ENCODE measurements at places on chromosomes 4 and X. TPM values are rescaled to one million over a fixed set of nuclear protein-coding genes. Genes with fewer than 3 reads are reported as not detected.

The ZNF630 gene
- 1.3 TPM for total RNA-seq

The ETDC gene
- total RNA-seq: not detected

The PDCL2 gene
- not detected for total RNA-seq

The ASB12 gene
- not detected for total RNA-seq

The REELD1 gene
- total RNA-seq: not detected

The CXorf38 gene
- 15.0 TPM for total RNA-seq

The GABRE gene
- total RNA-seq: 3.0 TPM

The MYL5 gene
- 2.2 TPM for total RNA-seq

The STS gene
- 0.51 TPM for total RNA-seq

The MMGT1 gene
- total RNA-seq: 24.0 TPM

The TBC1D19 gene
- total RNA-seq: 49.4 TPM

The STEEP1 gene
- total RNA-seq: 87.3 TPM

The HS6ST2 gene
- 12.9 TPM for total RNA-seq

The UGT2B7 gene
- not detected for total RNA-seq

DNA sequence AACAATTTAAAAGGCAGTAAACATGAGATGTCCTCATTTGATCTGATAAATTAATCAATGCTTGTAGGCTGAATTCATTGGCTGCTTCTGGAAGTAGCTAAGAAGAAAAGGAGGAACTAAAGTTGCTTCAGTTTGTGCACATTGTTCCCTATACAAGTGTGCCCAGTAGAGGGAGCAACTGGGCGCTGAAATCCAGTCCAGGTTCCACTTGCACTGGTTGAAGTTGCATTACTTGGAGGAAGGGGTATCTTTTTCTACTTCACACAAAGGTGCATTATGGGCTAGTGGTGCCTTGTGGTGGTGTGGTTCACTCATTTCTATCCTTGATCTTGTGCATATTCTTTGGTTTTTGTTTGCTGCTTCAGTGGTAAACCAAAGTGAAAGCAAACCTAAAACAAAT, 67.9 kb upstream of the SOX3 start:
- DNase-seq: peak; percentile 10

GRCh38 chr4:80079255-80079923, 6.4 kb upstream of the ANTXR2 start:
- DNase-seq: no peak

GRCh38 chrX:109199726-109200125, 282.2 kb downstream of the GUCY2F start:
- DNase-seq: no peak

DNA sequence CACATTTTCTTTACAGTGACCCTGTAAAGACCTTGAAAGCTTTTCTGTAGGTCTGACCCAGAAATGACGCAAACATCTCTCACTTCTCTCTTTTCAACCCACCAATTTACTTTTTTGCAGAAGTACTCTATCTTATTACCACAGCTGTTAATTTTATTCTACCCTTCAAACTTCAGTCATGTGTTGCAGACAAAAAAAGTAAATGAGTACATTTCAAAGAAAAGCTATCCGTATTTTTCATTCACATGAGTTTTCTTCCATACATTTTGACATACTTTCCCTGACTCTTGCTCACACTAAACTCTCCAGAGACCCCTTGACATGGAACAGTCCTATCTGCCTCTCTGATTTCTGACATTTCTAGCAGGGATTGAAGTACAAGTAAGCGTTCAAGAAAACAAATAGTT, 51.7 kb downstream of the SLC7A11 start:
- DNase-seq: no peak

DNA sequence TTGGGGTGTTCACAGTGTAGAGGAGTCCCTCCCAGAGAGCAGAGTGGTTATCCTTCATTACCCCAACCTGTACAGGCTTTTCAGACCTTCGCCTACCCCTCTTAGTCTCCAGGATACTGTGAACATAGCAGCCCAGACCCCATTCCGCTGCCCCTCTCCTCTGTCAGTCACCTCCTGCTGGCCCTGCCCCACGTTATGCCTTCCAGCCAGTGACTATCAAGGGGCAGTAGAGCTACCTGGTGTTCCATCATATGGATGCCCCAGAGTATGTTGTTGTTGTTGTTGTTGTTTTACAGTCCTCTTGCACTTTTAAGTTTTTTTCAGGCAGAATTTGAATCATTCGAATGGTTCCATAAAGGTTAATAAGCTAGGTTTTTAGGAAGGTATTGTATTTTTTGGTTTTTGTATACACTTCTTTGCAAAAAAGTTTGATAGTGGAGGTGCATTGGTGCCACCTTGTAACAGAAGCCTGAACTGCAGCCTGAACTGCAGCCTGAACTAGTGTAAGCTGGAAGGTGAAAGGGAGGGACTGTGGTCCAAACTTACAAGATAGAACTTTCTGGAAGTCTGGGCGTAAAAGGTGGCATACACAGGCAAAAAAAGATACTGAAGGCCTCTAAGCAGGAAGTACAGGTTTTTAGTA, 101.4 kb upstream of the RAB40AL start:
- DNase-seq: peak; percentile 4

- DNase-seq: peak; percentile 33
These were observed 547 bp downstream of the GUCY1A1 start for GRCh38 chr4:155667222-155667567.

DNA sequence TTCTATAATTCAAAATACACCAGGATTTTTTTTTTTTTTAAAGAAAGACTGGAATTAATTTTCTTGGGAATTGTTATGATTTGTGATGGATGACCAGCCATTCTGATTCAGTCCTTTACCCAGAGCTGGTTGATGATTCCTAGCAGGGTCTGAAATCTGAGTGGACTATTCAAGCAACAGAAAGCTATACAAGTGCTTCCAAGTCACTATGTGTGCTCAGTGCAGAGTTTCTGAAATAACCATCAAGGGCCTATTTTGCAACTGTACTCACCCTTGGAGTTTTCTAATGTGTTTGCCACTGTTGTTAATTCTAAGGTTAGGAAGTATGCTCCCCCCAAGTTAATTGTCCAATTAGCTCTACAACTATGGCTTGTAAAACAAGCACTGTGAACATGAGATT, 137.7 kb upstream of the RAPGEF2 start:
- no peak for DNase-seq

- peak; percentile 36 for DNase-seq
These were observed 1.6 kb downstream of the CASK start for GRCh38 chrX:41921492-41922430.

- DNase-seq: peak; percentile 60
These were observed 206.3 kb downstream of the CBR4 start for GRCh38 chr4:168803732-168804131.

- DNase-seq: no peak
These were observed 154.6 kb upstream of the FAT1 start for GRCh38 chr4:186878203-186878776.

GRCh38 chr4:105248613-105249012, 101.9 kb downstream of the TET2 start:
- no peak for DNase-seq

- DNase-seq: no peak
These were observed 107.2 kb upstream of the LIMCH1 start for GRCh38 chr4:41430792-41431191.

- peak; percentile 4 for DNase-seq
These were observed 1.3 kb upstream of the ATP10D start for GRCh38 chr4:47483745-47484144.

DNA sequence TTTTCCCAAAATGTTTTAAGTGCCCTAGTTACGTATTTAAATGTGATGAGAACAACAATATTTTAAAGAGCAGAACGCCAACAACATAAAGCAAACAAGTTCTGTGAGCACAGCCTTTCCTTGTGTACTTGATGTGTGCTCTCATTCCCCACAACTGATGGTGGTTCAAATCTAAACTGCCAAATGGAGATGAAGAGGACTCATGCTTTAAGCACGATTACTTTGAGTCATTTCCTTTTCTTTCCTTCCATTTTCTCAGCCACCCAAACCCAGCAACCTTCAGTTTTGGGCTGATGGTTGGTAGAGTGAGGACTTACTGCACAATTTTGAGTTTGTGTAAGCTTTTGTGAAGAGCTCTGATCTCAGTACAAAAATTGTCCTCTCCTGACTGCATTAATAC, 1.7 kb downstream of the NSD2 start:
- peak; percentile 79 for DNase-seq

- DNase-seq: no peak
These were observed 3.3 kb upstream of the SUPT20HL1 start for GRCh38 chrX:24357106-24357505.

- DNase-seq: peak; percentile 37
These were observed 28.6 kb downstream of the FAM241A start for GRCh38 chr4:112173593-112174558.

- DNase-seq: no peak
These were observed 1300.2 kb downstream of the RAPGEF2 start for GRCh38 chr4:160403081-160403480.

DNA sequence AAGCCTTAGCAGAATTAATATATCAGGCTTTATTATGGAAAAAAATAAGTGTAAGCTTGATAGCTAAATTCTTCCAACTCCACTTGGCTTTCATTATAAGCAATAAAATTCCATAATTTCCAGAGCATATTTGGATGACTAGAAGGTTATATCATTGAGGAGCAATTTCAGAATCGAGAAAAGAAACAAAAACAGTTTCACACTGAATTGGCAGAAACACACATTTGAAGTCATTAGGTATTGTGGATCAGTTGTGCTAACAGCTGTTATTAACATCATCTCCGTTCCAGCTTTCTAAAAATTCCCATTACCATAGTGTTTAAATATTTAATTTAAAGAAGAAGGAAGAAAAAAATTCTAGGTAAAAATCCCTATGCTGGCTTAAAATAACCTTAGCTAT, 92.6 kb downstream of the ANTXR2 start:
- no peak for DNase-seq

GRCh38 chr4:7904952-7905915, 34.4 kb downstream of the AFAP1 start:
- DNase-seq: peak; percentile 58

DNA sequence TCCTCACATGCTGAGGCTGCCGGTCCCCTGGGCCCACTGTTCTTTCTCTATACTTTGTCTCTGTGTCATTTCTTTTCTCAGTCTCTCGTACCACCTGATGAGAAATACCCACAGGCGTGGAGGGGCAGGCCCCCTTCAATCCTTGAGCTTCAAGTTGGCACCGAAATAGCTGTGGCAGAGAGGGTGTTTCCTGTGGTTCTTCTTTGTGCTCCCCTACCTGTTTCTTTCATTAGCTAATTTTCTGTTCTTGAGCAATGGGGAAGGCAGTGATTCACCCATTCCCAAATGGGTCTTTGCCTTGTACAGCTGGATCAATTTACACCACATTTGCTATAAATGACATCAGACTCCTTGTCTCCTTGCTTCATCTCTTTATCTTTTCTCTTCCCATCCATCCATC, 2.1 kb upstream of the CYSLTR1 start:
- no peak for DNase-seq

DNA sequence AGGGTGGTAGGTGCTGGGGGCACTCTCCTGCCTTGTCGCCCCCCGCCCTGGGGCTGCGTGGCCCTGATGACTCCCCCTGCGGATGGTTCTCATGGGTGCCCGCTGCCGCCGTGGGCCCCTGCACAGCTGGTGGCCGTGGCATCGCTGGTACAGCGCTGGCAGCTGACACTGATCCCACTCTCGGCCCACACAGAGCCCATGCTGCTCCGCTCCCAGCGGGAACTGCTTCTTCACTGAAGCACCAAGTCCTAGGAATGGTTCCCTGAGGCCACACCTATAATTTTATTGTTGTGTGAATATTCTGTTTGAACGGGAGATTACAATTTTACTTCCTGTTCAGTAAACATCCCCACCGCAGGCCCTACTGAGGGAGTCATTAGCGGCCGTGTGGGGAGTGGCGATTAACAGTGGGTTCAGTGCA, 138.6 kb upstream of the NKX1-1 start:
- DNase-seq: no peak

GRCh38 chrX:11188664-11189063, 77.5 kb downstream of the HCCS start:
- peak; percentile 19 for DNase-seq

DNA sequence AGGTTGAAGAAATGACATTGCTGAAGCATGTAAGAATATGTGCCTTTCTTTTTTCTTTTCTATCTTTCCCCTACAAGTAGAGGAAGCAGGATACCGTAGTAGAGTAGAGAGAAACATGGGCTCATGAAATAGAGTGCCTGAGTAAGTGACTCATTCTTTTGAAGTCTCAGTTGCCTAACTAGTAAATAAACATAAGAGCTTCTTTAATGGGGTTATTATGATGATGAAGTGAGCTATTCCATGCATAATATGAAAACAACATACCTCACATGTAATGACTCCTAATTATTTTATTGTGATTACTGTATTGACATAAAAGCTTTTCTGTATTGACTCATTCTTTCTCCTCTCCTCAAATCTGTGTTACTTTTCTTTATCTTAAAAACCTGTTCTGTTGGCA, 1538.2 kb downstream of the TECRL start:
- DNase-seq: no peak

DNA sequence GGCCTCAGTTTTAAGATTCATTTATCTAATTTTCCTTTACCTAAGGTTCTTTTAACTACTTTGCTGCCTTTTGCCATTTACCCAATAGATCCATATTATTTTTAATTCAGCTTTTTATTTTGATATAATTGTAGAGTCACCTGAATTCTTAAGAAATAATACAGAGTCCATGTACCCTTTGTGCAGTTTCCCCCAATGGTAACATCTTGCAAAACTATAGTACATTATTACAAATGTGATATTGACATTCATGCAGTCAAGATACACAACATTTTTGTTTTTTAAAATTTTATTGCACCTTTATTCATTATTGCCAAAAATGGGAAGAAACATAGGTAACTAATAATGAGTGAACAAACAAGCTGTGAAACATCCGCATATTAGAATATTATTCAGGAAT, 208.7 kb upstream of the WDFY3 start:
- DNase-seq: no peak

- no peak for DNase-seq
These were observed 191.0 kb downstream of the AFF2 start for GRCh38 chrX:148691456-148691855.

DNA sequence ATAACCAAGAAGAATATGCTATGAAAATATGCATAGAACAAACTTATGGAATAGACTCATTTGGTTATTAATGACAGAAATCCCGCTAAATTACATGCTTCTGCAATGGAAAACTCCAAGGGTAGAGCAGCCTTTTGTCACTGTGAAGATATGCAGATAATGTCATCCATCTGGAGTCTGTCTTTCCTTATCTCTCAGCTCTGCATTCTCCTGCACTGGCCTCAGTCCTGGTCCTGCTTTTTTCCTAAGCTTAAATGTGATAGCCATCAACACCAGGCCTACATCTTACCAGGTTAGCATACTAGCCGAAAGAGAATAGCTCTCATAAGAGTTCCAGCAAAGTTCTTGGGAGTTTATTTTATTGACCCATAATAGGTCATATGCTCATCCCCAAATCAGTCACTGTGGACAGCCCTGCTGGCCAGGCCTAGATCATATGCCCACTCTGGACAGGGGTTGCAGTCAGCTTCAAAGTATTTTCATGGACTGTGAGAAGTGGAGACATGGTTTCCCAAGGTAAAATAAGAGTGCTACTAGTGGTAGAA, 86.5 kb upstream of the LEF1 start:
- DNase-seq: no peak

- DNase-seq: no peak
These were observed 218.9 kb downstream of the PPP3CA start for GRCh38 chr4:101128473-101128872.

- no peak for DNase-seq
These were observed 268.3 kb downstream of the NPFFR2 start for GRCh38 chr4:72300126-72300525.

Data from Daoy (cell line).